M059J (cell line): ENCODE measurements at places on chromosomes 3 and 15.

GRCh38 chr15:81056304-81056703 is 55.6 kb downstream of the TLNRD1 start:
- DNase-seq = no peak

DNA sequence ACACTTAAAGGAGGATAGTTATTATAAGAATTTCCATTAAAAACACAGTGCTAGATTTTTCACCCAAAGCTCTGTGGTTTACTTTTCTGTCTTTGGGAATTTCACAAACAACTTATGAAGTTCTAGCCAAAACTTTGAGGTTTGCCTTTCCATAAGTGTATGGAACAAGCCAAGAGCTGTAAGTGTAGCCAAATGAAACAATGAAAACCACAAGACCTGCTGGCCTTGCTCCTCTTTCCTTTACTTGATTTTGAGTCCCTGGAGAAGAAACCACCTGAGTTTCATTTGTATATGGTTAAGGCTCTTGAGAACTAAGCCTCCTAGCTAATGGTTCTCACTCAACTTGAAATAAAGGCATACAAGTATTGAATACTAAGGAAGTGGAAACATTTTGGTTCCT is 365.3 kb upstream of the EPHA3 start:
- DNase-seq = peak; percentile 0

DNA sequence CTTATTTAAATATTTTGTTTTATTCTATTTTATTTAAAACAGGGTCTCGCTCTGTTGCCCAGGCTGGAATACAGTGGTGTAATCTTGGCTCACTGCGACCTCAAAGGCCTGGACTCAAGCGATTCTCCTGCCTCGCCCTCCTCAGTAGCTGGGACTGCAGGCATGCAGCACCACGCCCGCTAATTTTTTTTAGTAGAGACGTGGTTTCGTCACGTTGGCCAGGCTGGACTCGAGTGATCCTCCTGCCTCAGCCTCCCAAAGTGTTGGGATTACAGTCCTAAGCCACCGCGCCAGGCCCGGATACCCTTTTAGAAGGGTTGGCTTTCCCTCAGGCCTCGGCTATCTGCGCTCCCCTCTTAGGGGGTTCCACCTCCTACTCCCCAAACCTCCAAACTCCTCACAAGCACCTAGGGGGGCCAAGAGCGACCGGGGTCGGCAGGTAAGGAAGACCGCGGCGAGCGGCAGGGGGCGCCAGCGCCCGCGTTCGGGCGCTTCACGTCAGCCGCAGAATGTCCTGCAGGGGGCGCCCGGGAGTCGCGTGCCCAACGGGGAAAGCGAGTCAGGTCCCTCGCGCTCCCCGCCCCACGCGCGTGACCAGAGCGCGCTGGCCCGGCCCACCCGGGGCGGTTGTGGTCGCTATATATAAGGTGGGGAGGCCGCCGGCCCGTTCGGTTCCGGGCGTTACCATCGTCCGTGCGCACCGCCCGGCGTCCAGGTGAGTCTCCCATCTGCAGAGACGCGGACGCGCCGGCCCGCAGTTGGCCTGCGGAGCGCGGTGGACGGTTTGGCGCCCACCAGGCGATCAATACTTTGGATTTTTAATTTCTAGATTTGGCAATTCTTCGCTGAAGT is 51.8 kb upstream of the GATM start:
- DNase-seq = peak; percentile 38

DNA sequence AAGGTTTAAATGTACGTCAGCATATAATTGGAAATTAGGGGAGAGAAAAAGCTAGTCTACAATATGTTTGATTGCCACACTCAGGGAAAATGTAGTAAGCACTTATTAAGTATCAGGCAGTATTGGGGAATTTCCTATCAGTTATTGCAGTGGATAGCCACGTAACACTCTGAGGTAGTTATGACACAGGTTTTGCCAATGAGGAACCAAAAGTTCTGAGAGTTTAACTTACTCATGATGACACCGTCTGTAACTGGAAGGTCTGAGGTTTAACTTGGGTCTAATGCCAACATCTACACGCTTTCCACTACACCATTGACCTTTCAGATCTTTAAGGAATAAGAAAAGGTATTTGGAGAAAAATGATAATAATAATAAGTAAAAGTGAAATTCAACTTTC is 89.5 kb downstream of the ZMAT3 start:
- peak; percentile 59 for DNase-seq

- DNase-seq = peak; percentile 64
Observed at GRCh38 chr3:15309662-15310335, 22.6 kb downstream of the SH3BP5 start.

- DNase-seq = no peak
Observed at GRCh38 chr3:13891492-13892073, 11.7 kb upstream of the WNT7A start.

DNA sequence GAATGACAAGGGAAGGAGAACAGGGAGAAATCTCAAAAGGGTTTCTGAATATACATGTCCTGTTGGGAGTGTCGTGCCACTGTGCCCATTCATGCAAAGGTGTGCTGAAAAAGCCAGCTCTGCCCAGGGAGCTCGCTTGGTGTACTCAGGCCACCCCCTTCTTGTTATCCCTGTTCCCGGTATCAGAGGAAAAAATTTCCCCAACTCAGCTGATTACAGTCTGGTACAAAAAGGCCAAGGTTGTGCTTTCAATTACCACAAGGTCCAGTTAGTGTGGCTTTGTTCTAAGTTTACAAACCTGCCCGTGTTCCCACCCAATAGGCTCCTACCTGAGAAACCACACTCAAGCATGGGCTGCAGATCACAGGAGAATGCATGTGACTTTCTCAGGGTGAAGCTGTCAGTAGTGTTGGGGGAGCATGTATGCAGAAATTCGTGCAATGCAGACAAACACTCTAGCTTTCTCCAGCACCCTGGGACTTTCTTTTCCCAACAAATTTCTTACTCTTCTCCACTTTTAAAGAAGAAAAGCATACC is 648.5 kb downstream of the NR2F2 start:
- no peak for DNase-seq

DNA sequence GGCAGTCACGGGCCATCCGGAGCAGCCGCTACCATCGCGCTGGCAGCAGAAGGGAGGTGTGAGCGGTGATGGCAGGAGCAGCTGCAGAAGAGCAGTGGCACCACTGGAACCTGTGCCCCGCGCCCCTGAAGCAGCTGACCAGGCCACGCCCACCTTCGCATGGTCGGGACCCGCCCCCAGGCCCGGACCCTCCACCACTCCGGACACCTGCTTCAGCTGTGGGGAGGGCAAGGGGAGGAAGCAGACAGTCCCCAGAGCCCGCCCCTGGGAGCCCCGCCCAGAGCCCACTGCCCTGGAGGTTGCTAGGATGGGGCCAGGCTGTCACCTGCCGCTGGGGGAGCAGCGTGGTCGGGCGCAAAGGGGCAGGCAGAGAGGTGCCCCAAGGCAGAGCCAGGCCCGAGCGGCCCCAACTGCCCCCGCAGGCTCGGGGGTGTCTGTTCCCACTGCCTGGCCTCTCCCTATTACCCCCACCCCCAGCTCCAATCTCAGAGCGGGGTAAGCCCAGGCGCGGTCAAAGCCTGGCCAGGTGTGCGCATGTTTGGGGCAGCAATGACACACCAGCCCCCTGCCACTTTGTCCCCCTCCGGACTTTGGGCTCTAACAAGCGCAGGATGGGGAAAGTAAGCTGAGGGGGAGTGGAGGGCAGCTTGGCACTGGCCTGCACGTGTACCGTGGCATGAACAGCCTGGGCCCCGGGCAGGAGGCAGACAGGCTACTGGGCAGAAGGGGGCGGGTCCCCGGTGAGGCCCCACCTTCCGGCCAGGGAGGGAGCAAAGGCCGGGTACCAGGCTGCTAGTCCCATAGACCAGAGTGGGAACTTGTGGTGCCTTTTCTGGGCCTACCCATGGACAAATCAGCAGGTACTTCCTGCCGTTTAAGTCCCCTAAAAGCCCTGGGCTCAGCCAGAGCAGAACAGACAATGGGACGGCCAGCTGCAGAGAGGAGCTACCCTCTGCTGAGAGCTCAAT is 8.7 kb downstream of the SPCS1 start:
- no peak for DNase-seq

- DNase-seq = peak; percentile 79
Observed at GRCh38 chr3:72482589-72483321, 365.5 kb downstream of the SHQ1 start.

- no peak for DNase-seq
Observed at GRCh38 chr15:58057559-58057958, 8.0 kb downstream of the ALDH1A2 start.

DNA sequence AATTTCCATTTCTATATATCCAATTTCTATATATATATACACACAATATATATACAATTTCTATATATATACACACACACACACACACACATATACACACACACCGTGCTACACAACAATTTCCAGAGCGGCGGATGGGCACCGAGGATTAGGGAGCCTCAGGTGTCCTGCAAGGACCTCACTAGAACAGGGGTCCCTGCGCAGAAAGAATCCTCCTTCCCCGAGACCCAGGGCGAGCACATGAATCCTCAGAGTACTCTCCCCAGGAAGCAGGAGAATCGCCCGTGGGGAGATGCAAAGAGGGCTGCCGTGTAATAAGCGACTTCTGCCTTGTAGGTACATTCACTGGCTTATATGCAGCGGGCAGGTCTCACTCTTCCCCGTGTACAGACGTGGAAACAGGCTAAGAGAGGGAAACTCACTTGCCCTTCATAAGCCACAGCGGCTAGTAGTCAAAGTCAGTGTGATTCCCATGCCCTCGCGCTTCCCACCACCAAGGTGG is 467 bp downstream of the PIF1 start:
- peak; percentile 32 for DNase-seq

DNA sequence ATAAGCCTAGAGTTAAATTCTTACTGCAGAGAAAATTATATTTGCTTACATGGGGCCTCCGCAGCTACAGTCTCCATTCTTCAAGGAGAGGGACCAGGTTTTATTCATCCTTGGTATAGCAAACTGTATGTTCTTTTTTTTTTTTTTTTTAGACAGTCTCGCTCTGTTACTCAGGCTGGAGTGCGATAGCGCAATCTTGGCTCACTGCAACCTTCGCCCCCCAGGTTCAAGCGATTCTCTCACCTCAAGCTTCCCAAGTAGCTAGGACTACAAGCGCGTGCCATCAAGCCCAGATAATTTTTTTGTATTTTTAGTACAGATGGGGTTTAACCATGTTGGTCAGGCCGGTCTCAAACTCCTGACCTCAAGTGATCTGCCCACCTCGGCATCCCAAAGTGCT is 2.1 kb downstream of the SHQ1 start:
- no peak for DNase-seq

GRCh38 chr3:168093229-168093628 is 2.5 kb downstream of the GOLIM4 start:
- peak; percentile 27 for DNase-seq

DNA sequence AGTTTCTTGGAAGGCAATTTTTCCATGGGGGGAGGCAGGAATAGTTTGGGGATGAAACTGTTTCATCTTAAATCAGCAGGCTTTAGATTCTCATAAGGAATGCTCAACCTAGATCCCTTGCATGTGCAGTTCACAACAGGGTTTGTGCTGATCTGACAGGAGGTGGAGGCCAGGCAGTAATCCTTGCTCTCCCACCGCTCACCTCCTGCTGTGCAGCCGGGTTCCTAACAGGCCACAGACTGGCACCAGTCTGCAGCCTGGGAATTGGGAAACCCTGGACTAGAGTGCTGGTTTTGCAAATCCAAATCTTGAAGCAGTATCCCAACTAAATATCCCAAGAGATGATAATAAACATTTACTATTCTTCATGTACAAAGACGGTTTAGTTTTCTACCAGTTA is 256.3 kb upstream of the TMCO5A start:
- no peak for DNase-seq

- no peak for DNase-seq
Observed at GRCh38 chr3:169583269-169583668, 80.2 kb downstream of the MECOM start.

- no peak for DNase-seq
Observed at GRCh38 chr15:68326711-68327354, 49.3 kb downstream of the FEM1B start.

GRCh38 chr3:197260491-197261163 is 37.8 kb downstream of the DLG1 start:
- no peak for DNase-seq

DNA sequence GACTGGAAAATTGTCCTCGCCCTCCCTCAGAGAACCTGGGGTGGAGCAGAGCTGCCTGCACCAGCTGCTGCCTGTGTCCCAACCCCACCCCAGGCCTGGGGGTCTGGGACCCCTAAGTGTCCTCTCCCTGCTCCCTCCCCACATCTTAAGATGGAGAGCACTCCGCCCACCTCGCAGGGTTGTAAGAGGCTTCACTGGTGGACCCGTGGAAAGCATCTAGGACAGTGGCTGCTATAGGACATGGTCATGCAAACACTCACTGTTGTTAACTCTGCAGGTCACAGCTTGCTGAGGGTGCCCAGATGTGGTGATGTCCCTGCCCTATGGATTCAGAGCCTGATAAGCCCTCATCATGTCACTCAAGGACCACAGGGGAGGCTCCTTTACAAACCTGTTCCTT is 62.0 kb upstream of the ARNT2 start:
- no peak for DNase-seq

- no peak for DNase-seq
Observed at GRCh38 chr3:32438596-32439344, 47.1 kb downstream of the CMTM7 start.

DNA sequence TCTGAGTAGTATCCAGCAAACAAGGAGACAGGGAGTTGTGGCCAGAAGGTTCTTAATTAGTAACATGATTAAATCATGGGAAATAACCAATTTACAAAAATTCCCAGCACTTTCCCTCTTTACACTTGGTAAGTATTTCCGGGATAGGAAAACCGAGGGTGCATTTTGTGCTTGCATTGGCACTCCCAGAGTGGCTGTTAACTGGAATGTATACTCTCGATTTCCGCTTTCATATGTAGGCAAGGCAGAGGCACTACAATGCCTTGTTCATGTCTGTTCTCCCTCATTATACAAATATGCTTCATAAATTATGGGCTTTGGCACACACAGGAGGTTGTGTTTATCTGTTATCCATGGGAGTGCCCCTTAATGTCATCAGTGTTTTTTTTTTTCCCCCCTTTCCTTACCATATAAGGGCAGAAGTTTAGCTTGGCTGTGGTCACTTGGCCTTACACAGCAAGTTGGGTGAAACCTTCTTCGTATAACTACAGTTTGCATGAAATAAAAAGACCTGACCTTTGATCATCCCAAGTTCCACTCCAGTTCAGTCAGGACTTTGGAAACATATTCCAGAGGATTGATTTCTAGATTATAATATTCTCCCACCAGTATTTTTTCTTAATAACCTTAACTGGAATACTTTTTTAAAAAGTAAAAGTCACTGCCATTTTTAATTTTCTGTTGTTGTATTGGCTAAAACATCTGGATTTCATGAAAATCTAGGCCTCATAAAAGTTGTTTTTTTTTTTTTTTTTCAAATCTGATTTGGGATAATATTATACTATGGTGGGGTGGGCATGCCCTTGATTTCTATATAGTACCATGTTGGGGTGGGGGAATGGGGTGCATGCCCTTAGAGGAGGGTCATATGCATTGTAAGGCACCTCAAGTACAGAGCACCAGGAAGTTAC is 8.9 kb downstream of the TPM1 start:
- peak; percentile 76 for DNase-seq

GRCh38 chr3:40939741-40940130 is 259.6 kb upstream of the CTNNB1 start:
- no peak for DNase-seq

GRCh38 chr3:109132801-109133473 is 3.6 kb upstream of the C3orf85 start:
- peak; percentile 81 for DNase-seq
